ENCODE measurements at places on chromosomes 11 and 22.

- DNase-seq, result no peak
Observed at GRCh38 chr11:129285402-129285786, 90.3 kb upstream of the BARX2 start.

GRCh38 chr11:46529095-46529905 lies 64.5 kb downstream of the AMBRA1 start:
- peak; percentile 64 for DNase-seq

GRCh38 chr11:104534278-104534677 lies 364.0 kb downstream of the CASP12 start:
- no peak for DNase-seq

DNA sequence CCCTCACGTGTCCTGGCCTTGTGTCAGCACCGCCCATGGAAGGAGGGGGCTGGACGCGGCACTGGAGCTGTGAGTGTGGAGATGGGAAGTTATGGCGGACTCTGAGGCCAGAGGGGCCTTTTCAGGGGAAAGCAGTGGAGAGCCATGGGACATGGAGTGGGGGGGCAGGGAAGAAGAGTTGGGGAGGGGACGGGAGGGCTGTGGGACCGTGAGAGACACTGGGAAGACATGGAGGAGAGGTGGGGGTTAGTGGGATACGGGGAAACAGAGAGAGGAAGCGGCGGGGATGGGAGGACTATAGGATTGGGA lies 58.2 kb downstream of the FBXO7 start:
- no peak for DNase-seq

DNA sequence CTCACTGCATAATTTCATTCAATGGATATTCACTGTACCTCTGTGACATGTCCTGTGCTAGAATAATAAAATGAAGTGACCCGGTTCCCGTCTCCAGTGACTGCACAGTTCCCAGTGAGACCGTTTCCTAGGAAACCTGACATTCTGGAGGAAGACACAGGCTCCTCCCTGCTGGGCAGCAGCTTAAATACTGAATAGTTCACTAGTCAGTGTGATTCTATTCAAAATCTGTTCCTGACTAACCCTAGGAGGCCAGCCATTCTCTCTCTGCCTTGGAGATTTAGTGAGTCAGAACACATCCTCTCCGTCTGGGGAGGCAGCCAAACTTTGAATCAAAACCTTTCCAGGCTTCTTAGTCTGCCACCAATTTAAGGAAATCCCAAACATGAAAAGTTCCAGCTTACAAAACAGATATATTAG lies 11.3 kb downstream of the TRIM66 start:
- DNase-seq, result no peak

- DNase-seq, result no peak
Observed at GRCh38 chr11:84413549-84413948, 1127.4 kb upstream of the CCDC90B start.

- no peak for DNase-seq
Observed at GRCh38 chr11:94845622-94846021, 77.5 kb downstream of the AMOTL1 start.

- DNase-seq, result peak; percentile 38
Observed at GRCh38 chr11:125514336-125515101, 18.5 kb upstream of the FEZ1 start.

GRCh38 chr11:77395460-77396173 lies 78.3 kb downstream of the PAK1 start:
- DNase-seq, result no peak

DNA sequence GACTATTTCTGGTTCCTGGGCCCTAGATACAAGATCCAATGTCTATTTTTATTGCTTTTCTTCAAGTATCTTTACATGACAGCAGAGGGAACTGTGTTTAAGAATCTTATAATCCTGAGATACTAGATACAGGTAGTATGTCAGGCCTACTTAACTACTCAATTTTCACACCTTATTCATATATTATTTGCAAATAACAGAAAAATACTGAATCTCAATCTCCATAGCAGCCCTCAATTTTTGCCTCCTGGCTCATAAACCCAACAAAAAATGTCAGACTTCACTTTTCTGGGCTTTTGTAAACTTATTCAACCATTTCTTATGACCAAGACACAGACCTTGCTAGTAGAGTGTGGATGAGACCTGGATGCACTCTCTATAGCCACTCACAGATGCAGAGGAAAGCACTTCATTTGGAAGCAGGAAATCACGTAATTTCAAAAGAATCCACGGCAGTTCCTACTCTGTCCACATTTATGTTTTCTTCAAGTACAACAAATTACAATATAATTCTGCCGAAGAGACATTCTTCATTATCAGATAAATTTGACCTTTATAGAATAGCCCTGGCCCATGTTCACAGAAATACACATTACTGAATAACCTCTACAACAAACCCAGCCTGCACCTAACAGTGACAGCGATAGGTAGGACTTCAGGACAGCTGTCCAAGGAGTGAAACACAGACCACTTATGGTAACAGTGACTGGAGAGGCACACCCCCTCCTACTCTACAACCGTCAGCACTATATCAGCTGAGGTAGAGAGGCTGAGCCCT lies 62.0 kb upstream of the YPEL1 start:
- DNase-seq, result no peak

GRCh38 chr11:26283852-26284408 lies 48.0 kb upstream of the ANO3 start:
- DNase-seq, result no peak

DNA sequence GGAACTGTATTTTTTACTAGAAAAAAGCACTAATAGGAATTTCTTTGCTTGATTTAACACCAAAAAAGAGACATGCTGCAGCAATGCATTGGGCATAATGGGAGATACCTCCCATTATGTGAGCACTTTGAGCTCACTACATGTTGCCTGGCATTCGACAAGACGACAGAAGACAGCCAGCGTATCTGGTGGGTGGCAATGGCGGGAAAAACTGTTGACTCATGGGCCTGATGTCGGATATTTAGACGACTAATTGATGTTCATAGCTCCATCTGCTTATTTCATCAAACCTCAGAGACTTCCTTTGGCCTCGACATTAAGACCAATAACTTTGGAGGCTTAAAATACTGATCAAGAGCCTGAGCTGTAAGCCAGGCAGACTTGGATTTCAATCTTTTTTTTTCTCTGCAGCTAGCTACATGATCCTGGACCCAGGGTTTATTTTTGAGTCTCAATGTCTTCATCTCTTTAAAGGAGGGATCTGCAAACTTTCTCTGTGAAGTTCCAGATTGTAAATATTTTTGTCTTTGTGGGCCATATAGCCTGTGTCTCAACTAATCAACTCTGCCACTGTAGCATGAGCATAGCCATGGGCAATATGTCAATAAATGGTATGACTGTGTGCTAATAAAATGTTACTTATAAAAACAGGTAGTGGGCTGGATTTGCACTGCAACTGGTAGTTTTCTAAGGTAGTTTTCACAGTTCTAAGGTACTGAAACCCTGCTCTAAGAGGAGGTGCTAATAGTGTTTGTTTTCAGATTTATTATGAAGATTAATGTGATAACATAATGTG lies 375.1 kb downstream of the METTL15 start:
- DNase-seq, result no peak

GRCh38 chr11:133716602-133717001 lies 128.7 kb downstream of the SPATA19 start:
- DNase-seq, result no peak

GRCh38 chr22:43859621-43860020 lies 2.7 kb downstream of the SULT4A1 start:
- DNase-seq, result no peak

GRCh38 chr11:80980227-80980626 lies 1539.4 kb upstream of the TENM4 start:
- DNase-seq, result no peak

DNA sequence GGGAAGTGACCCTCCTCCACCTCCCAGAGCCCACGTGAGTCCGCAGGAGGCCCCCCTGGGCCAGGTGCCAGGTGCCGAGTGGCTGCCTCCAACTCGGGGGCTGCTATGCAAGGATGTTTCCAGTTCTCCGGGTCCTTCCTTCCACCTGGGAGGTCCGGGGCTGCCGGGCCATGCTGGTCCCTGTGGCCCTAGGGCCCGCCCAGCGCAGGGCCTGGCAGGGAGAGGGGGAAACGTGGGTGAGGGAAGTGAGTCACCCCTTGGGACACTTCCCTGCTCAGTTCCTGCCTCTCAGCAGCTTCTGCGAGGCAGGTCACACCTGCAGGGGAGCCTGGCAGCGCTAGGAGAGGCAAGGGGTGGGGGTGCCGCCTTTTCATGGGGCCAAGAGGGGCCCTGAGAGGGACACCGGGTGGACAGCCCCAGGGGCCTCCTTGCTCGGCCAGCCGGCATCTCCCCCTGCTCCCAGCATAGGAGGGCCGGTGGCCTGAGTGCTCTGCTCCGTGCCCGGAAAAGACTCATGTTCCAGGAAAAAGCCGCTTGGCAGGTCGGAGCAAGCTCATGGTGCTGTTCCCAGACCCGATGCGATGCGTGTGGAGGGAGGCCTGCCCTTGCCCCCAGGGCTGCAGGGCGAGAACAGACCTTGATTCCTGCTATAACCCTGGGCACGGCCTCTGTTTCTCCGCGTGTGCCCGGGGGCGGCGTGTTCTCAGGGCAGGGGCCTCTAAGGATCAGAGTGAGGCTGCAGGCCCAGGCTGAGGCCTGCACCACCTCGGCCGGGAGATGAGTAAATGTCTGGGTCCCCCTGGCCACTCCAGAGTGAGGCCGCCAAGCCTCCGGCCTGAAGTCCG lies 30.3 kb upstream of the WNT7B start:
- no peak for DNase-seq

- DNase-seq, result no peak
Observed at GRCh38 chr22:40432625-40433024, 62.2 kb downstream of the SGSM3 start.

GRCh38 chr11:132920451-132921096 lies 611.7 kb downstream of the OPCML start:
- DNase-seq, result no peak

DNA sequence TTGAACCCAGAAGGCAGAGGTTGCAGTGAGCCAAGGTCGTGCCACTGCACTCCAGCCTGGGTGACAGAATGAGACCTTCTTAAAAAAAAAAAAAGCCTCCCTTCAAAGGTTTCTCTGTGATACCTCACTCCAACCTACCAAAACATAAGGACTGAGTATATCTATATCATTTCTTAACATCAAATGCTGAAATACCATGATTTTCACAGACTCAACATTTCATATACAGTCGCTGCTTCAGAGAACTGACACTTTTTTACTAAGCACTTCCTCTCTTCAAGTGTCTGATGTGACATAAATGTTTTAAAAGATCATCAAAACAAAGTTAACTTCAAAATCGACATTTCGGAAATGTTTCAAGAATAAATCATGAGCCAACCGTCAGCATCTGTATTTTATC lies 12.0 kb downstream of the PRR14L start:
- no peak for DNase-seq

- no peak for DNase-seq
Observed at GRCh38 chr22:28283068-28283654, 364.1 kb upstream of the PITPNB start.

DNA sequence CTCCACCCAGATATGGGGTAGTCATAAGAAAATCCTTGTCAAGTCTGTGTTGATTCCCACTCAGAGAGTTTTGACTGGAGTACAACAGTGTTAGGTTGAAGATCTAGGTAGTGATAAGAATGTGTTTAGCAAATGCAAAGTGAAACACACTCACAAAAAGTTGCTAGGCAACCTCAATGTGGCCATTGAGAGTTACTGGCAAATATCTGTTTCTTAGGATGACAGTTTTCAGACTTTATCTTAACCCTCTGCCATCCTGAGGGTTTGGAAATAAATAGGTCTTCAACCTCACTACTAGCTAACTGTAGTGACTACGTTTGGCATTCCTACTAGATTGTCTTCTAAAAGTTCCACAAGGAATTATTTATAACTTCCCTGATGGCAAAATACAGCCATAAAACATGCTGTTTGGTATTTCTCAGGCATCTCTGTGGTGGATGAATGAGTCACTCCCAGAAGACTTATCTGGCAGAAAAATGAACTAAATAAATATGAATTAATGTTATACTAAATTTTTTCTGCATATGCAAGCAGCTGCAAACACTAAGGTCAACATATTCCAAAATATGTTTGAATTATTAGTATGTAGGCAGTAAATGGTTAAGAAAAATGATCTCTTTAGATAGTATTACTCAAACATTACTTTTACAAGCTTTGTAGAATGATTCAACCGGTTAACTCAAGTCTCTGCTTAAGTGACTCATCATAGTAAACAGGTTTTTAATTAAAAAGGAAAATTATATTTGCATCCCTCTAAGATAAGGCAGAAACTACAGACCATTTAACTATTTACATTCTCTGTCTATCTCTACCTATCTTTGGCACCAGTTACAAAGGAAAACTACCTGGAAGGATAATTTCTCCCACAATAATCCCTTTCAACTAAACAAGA lies 17.1 kb upstream of the SYTL2 start:
- DNase-seq, result no peak

DNA sequence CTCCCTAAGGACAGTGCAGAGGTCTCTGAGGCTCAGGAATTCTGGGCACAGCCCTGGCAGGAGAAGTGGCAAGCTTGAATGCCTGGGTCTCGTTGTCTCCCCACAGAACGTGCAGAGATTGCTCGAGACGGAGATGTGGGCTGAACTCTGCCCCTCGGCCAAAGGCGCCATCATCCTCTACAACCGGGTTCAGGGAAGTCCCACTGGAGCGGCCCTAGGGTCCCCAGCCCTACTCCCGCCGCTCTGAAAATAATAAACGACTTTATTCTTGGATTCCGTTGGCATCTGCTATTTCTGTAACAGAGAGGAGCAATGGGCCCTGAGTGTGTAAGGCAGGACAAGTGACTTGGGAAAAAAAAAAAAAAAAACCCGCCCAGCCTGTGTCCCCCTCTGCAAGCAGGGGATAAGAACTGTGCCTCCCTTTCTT lies 591 bp upstream of the DNAJC4 start:
- DNase-seq, result no peak

DNA sequence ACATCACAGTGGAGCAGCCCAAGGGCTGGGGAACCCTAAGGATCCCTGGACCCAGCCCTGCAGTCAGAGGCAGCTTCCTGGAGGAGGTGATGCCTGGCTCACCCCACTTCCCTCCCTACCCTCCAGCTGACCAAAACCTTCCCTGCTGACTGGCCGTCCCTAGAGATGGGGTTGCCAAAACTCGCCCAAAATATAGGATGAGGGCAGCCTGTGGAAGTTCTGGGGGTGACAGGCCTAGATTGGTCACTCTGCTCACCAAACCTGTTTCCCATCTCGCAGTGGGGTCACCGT lies 35.0 kb upstream of the PPARA start:
- DNase-seq, result no peak

GRCh38 chr11:118930094-118930712 lies 4.5 kb upstream of the BCL9L start:
- peak; percentile 87 for DNase-seq

- DNase-seq, result peak; percentile 36
Observed at GRCh38 chr22:26579331-26579886, 10.5 kb downstream of the TPST2 start.

DNA sequence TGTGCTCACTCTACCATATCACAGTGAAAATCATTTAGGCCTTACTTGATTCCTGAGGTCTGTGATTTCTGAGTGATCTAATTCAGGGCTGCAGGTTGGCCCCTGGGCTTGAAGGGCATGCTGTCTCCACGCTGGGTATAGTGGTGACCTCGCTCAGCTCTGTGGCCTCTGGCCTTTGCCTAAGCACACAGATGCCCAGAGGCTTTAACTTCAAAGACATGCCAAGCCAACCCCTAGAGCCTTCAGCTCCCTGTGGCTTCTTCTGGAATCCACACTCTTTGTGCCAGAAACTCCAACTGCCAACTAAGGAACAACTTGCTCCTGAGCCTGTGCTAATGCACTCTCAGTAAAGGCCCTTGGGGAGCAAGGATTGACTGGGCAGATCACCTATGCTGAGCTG lies 232.6 kb upstream of the MPPED2 start:
- DNase-seq, result no peak

GRCh38 chr11:61011950-61012736 lies 40.7 kb downstream of the CD6 start:
- DNase-seq, result no peak
